ENCODE measurements at places on chromosomes 4 and X.

DNA sequence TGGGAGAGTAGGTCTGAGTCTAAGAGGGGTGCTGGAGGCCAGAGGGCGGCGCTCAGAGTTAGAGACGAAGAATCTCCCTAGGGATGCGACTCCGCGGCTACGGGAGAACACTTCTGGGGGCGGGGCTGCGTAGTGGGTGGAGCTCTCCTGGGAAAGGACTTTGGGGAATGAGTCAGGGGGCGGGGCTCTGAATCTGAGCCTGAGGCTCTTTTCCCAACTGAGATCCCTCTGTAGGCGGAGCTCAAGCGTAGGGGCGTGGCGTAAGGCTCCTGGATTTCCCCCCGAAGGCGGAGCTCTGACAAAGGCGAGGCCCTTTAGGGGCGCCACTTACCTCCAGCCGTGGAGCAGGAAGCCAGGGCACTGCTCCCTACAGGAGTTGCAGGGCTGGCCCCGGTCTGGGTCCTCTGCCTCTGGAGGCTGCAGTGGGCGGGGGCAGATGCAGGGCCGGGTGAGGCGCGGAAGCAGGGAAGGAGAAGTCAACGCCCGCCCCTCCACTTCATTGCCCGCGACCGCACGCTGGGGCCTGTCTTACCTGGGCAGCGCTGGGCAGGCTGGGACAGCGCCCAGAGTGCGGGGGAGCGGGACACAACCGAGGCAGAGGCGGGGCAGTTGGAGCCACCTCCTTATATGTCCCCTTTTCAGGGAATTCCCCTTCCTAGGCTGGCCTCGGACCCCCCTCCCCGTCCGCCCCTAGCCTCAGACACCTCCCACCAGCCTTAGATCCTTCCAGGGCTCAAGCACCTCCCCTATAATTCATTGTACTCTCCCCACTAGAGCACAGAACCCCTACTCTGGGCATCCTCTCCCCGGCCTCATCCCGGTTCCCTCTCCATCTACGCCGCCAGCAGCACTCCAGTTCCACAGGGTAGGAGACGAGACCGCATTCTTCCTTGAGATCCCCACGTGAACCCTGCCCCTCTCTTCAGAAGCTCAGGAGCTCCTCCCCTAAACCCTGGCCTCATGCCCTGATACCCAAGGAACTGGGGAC lies 1.6 kb downstream of the PRICKLE3 start:
- peak; percentile 81 for DNase-seq

- no peak for DNase-seq
Measured at GRCh38 chr4:102541697-102542096, 40.5 kb downstream of the NFKB1 start.

GRCh38 chrX:136185401-136186022 lies 38.2 kb downstream of the FHL1 start:
- DNase-seq = peak; percentile 24

DNA sequence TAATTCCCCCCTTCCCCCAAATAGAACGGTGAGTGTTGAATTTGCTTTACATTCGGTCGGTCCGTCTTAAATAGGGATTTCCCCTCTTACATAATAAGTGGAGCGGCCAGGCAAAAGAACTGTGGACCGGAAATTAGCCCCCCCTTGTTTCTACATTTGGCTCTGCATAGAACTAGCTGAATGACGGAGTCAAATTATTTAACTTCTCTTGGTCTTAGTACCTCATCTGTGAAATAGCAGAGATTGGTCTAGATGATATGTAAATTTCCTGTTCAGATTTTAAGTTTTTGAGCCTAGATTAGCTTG lies 1.3 kb downstream of the SPATA18 start:
- DNase-seq = peak; percentile 33

DNA sequence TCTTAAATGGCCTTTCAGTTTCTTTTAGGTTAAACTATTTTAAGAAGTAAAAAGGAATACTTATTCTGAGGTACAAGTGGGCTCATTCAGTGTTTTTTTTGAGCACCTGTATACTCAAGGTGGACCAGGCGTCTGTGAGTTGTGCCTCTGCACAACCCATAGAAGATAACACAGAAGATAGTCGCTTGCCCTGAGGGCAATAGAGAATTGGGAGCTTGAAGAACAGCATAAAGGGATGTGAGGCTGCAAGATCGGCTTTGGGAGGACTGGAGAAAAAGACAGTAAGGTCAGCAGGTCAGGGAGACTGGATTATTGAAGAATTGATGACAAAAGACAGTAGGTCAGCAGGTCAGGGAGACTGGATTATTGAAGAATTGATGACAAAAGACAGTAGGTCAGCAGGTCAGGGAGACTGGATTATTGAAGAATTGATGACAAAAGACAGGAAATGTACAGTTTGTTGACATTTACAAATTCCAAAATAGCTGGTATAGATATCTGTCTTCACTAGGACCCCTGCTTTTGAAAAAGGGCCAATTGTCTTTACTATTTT lies 3.1 kb downstream of the CPE start:
- DNase-seq = no peak

- no peak for DNase-seq
Measured at GRCh38 chr4:101067383-101067782, 279.9 kb downstream of the PPP3CA start.

- DNase-seq = no peak
Measured at GRCh38 chrX:70041993-70042392, 7.7 kb downstream of the AWAT2 start.

- DNase-seq = no peak
Measured at GRCh38 chrX:113470166-113470565, 629.5 kb upstream of the AMOT start.

DNA sequence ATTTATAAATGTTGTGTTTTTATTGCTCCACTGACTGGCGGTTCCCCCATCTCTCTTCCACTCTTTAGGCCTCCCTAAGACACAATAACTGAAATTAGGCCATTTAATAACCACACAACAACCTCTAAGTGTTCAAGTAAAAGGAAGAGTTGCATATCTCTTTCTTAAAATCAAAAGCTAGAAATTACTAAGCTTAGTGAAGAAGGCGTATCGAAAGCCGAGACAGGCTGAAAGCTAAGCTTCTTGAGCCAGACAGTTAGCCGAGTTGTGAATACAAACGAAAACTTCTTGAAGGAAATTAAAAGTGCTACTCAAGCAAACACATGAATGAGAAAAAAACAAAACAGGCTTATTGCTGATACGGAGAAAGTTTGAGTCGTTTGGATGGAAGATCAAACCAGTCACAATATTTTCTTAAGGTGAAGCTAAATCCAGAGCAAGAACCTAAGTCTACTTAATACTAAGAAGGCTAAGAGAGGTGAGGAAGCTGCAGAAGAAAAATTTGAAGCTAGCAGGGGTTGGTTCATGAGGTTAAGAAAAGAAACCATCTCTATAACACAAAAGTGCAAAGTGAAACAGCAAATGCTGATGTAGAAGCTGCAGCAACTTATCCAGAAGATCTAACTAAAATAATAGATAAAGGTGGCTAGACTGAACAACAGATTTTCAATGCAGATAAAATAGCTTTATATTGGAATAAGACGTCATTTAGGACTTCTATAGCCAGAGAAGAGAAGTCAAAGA lies 194.0 kb upstream of the TTC29 start:
- no peak for DNase-seq

DNA sequence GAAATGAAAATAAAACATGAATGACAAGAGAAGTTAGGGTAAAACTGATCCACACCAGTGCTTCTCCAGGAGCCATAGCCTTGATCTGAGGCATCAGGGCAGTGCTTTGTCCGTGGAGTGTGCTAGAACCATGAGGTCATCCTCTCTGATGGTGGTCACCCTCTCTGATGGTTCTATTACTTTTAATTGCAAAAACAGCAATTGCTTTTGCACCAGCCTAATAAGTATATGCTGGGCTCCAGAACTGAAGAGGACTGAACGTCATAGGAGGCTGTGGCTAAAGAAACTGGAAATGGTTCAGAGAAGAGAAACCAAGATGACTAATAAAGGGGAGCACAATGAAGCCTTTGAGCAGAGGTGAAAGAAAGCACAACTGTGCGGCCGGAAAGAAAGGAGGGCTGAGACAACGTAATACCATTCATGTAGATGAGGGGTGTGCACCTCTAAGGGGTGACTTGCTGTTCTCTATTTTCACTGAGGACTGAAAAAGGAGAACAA lies 17.0 kb upstream of the TMEM154 start:
- DNase-seq = peak; percentile 15

- DNase-seq = no peak
Measured at GRCh38 chrX:137354851-137355250, 211.1 kb upstream of the ZIC3 start.

DNA sequence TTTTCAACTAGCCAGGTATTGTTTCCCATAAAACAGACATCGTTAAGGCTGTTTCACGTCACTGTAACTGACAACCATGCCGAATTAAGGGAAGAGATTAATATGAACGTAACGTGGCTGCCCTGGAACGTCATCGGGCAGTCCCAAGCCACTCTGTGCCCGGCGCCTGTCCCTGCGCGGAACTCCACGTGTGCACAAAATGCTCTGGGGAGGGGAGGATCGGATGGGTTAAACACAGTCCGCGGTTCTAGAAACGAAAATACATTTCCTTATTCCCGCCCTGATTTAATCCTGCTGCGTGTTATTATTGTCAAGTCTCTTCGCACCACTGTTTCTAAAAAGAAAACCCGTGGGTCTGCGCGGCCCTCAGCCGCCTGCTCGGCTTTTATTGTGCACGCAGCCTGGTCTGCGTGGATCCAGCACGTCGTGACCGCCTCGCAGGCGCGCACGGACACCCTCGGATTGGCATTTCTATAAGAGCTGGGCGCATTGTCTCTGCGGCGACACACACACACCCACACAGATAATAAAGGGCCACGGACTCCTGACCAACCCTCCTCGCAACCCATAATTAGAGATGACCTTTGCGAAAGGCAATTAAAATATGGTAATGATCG lies 69.6 kb upstream of the BCOR start:
- no peak for DNase-seq

- DNase-seq = peak; percentile 59
Measured at GRCh38 chr4:40316333-40316781, 18.8 kb upstream of the CHRNA9 start.

GRCh38 chr4:133581996-133582619 lies 433.0 kb downstream of the PCDH10 start:
- DNase-seq = no peak

DNA sequence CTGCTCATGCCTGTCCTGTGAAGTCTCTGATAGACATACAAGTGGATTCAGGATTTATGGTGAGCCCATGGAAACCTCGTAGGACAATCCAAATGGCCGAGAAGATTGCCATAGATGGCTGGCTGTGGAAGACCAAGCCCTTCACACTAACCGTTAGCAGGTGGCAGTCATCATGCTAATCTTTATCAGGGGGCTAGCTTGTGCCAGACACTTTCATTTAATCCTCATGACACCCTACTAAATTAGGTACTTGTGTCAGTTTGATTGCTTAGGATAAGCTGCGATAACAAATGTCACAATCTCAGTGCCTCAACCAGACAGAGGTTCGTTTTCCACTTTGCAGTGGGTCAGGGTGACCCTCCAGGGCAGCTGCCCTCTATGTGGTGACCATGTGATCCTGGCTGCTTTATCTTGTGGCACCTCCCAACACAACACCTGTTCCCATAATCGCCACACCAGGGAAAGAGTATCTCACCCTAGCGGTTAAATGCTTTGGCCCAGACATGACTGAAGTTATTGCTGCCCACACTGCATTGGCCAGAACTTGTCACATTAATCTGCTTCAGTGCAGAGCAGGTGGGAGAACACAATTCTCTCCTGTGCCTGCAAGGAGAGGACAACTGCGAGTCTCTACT lies 60.8 kb downstream of the REPS2 start:
- peak; percentile 46 for DNase-seq

DNA sequence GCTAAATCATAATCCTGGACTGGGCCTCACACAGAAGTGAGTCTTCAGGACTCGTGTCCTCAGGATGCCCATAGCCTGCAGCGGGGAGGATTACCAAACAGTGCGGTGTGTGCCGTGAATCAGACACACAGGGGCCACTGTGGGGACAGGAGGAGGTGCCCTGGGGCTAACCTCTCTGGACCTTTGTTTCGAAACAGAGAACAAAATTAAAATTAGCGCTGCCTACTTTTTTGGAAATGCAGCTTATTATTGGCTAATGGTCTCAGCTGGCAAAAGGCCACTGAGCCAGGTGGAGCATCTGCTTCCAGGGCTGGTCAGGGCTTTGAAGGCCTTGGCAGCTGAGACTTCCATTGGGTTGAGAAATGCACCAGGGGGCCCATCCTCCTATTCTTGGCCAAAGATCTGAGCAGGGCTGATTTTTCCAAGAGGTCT lies 236.2 kb downstream of the EVC2 start:
- DNase-seq = no peak

DNA sequence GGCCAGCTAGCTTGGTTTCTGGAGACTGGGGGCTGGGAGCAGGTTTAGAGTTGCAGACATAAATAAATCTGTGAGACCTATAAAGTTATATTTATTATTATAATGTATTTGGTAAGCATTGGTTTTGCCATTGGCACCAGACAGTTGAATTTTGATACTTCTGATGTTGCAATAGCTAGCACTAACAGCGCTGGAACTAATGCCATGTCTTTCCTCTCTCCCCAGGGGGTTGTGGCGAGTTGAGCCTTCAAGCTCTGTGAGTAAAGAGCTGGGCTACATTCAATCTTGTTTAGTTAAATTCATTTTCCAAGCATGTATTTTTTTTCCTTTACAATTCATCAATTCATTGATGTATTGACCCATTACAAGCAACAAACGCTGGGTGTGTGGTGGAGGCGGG lies 358.7 kb upstream of the NR3C2 start:
- DNase-seq = no peak

DNA sequence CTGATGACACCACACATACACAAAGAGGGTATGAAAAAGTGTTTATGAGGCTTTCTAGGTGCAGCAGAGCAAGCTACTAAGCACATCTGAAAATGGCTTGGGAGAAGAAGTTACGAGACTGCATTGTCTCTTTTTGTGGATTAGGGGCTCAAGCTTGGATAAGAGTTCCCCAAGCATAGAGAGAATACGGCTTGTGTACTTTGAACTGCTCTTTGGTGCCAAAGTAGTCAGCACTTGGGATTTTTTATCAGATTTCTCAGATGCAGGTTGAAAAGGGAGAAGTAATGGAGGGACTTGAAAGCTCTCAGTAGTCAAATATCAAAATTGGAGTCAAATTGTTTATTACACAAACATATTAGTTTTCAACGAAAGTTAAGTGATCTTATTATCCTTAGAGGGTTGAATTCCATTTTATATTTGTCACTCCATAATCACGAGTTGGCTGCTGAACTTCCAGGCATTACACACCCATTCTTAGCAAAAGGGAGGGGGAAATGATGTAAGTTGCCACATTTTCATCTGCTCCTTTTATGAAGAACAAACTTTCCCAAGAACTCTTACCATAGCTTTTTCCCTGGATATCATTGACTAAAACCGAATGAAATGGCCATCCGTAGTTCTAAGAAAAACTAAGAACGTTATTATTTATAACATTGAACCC lies 1904.9 kb downstream of the PCDH7 start:
- DNase-seq = no peak

DNA sequence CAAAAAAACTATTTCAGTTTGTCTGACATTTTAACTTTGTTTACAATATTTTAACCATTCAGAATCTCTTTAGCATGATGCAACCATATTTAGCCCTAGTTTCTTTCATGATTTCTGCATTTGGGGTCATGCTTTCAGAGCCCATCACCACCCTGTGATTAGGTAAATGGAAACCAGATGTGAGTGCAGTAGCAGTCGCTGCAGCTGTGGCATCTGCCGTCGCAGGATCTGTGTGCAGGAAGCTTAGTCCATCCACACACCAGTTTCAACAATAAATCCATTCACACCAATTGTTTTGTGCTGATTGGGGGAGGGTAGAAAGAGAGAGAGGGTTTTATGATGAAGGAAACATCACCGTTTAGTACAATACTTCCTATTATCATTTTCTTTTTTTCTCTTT lies 130.5 kb downstream of the CPEB2 start:
- DNase-seq = no peak

All from GM03348 (cell line).